NCI-H1436 (cell line): ENCODE measurements at places on chromosomes 16 and 17.

- DNase-seq, result no peak
Measured at GRCh38 chr17:48825446-48826381, 5.1 kb upstream of the CALCOCO2 start.

DNA sequence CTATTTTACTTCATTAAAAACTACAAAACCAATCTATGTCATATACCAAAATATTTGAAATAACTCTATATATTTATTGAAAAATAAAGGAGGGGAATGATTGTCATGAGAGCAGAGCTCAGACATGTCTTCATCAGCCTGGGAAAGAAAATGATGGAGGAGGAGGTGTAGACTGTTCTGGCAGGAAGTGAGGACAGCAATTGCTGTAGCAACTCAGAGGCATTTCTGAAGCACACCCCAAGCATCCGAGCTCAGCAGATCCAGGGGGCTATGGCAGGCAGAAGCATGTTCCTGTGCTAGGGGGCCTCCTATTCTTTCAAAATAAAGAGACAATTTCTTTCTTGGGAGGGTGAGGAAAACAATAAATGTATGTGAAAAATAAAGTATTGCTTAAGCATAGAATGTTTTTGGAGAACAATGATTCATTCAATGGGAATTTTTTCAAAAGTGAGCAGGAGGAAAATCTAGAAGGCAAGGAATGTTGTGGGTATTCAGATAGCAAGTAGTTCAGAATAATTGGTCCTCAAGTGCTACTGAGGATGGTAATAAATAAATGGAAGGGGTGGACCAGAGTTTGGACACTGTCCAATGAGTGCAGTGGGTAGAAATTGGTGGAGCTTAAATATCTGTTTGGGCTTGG is 383.4 kb downstream of the CDH11 start:
- DNase-seq, result no peak

DNA sequence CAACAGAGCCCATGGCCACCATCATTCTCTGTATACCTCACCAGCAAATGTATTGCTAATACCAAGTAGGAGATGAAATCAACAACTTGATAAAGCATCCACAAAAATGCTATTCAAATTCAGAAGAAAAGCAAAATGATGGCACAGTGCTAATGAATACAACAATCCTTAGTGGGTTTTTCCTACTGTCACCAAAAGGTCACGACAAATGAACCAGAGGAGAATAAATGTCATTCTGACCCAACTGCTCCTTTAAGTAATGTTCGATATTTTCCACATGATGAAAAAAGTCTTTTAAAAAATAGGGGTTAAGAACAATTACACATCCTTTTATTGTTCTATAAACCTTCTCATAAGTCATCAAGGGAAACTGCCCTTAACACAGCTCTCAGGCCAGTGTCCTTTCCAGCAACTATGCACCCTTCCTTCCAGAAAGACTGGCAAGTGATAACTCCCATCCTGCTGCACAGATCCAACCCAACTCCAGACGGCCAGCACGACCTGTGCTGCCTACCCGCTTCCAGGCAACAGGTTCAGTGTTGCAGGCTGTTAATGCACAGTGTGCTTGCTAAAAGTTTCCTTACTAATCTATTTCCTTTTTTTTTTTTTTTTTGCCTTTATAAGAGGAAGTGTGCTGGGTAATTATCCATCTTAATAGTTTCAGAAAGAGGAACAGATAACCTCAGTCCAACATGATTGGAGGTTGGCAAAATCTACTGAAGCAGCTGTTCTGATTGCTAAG is 15.4 kb downstream of the FBXO31 start:
- no peak for DNase-seq

DNA sequence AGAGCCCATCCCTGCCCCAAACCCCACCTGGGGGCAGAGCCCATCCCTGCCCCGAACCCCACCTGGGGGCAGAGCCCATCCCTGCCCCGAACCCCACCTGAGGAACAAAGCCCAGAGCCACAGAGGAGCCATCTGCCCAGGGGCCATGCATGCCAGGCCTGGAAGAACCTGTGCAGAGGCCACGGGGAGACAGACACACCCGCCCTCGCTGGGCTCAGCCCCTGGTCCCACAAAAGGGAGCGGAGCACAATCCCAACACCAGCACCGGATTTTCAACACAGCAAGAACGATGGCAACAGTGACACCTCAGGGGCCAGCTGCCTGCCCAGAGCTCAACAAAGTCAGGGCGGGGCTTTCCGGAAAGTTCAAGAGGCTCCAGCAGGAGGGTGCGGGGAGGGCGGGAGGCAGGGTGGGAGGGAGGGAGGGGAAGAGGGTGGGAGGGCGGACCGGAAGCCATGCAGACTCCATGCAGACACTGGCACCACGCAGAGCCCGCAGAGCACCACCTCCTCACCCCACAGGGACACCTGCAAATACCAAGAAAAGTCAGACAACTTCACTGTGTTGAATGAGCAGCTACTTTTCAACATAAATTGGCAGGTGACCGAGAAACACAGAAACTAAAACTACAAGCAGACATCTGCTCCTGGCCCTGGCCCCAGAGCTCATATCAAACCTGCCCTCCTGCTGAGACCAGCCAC is 27.9 kb upstream of the C16orf95 start:
- DNase-seq, result no peak

DNA sequence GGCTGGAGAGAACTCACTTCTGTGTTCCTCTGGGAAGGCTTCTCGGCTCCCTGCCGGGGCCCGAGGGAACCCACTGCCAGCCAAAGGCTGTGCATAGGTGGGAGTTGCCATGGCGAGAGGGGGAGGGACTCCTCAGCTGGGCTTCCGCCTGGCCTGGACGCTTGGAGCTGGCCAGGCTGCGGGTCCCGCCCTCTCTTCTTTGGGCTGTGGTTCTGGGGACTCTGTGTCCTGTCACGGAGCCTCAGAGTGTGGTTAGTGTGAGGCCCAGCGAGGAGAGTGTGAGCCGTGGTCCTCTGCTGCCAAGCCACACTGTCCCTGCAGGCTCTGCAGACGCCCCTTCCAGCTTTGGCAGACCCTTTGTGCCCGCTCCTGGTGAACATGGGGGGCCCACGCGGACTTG is 123.1 kb downstream of the OR1D5 start:
- DNase-seq, result no peak

GRCh38 chr16:75648265-75649076 is 898 bp downstream of the TERF2IP start:
- peak; percentile 55 for DNase-seq

- no peak for DNase-seq
Measured at GRCh38 chr16:21628121-21628726, 24.2 kb downstream of the IGSF6 start.

DNA sequence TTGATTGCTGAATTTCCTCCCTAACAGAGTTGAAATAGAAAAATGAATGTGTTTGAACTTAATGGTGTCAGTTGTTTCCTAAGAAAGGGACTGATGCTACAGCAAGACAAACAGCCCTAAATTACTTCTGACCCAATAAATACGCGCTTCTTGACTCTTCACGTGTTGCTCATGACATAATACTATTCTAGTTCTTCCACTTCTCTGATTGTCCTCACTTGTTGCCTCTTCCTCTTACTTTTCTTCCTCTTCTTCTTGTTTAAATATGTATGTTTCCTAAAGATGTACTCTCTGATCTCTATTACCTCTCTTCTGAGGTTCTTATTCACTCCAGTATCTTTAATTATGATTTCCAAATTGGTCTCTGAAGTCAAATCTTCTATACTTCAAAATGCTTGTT is 32.4 kb downstream of the RNF43 start:
- no peak for DNase-seq
